Left lobe of liver (tissue), 2 donors: ENCODE measurements at places on chromosomes 6 and 20.

DNA sequence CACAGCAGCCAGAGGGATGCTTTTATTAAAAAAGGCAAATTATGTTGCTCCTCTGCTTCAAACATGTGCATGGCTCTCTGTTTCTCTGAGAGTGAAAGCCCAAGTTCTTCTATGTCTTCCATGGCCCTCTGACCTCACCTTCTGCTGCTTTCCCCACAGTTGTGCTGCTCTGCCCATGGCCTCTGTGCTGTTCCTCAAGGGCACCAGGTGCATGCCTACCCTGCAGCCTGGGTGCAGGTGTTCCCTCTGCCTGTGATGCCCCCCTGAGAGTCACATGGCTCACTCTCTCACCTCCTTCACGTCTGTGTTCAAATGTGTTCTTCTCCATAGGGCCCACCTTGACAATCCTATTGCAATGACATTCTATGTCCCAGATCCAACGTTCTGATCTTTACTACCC is 477.0 kb upstream of the CHD6 start:
- DNase-seq, result no peak

DNA sequence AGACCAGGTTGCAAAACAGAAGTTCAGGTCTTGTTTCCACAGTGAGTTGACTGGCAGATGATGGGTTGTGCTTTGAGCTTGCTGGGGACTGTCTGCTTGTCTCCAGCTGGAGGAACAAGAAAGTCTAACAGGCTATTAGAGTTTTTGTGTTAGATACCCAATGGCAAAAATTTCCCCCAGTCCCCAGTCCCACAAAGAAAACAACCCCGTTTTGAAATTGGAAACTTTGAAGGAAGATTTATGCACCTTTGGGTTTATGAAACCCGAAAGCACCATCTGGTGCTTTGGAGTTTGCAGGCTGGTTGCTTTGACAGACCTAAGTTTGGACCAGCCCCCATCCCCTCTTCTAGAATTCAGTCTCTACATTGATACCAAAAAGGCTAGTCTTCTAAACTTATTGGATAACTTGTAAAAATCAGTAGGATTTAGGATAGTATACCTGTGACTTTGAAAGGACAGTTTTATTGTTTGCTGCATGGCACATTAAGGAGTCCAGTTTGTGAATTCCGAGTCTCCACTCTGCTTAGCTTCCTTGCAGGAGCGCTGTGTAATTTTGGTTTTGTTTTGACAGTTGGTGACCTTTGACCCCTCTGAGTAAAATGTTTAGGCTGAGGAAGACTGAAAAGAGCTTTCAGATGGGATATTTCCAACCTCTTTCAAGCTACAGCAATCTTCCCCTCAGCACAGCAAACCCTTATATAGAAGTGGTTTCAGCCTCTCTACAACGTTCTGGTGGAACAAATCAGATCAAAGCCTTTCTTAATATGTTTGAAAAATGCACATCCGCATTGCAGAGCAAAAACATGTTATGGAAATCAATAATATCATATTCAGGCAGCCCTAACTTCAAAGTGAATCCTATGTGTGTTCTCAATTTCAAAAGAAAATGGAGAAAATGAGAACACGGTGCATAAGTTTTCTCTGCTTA is 25.5 kb upstream of the PRL start:
- DNase-seq, result no peak

GRCh38 chr20:22629927-22630326 is 45.6 kb upstream of the FOXA2 start:
- no peak for DNase-seq

DNA sequence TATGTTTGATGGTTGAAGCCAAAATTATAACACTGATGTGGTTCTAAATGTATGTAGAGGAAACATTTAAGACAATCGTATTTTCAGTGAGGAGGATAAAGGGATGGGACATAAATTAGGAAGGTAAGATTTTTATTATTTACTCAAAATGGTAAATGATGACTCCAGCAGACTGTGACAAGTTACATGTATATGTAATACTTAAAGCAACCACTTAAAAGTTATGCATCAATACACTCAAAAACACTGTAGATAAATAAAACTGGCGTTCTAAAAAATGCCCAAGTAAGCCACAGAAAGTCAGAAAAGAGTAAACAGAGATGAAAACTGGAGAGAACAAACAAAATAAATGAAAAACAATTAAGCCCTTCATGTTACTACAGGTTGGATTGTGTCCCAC is 18.7 kb downstream of the HLA-DMB start:
- DNase-seq, result no peak

- DNase-seq, result no peak
These were observed 37.9 kb upstream of the RNF217 start for GRCh38 chr6:124924333-124924759.

- no peak for DNase-seq
These were observed 33.2 kb upstream of the TAF8 start for GRCh38 chr6:42017021-42017643.

GRCh38 chr6:156776470-156776839 is 723 bp upstream of the ARID1B start:
- no peak for DNase-seq

DNA sequence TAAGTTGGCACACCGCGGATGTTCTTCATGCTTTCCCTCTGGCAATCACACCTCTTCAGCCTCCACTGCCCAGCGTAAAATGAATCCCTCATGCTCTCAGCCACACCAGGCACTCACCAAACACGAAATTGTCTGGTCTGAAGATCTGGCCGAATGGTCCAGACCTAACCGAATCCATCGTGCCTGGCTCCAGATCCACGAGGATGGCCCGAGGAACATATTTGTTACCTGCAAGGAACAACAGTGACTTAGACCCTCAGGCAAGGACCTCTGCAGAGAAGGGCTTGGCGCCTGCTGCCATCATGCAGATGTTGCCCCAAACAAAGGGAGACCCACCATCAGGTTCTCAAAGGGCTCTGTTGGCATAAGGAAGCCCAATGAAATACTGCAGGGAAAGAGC is 1.4 kb downstream of the TUBB2B start:
- no peak for DNase-seq

DNA sequence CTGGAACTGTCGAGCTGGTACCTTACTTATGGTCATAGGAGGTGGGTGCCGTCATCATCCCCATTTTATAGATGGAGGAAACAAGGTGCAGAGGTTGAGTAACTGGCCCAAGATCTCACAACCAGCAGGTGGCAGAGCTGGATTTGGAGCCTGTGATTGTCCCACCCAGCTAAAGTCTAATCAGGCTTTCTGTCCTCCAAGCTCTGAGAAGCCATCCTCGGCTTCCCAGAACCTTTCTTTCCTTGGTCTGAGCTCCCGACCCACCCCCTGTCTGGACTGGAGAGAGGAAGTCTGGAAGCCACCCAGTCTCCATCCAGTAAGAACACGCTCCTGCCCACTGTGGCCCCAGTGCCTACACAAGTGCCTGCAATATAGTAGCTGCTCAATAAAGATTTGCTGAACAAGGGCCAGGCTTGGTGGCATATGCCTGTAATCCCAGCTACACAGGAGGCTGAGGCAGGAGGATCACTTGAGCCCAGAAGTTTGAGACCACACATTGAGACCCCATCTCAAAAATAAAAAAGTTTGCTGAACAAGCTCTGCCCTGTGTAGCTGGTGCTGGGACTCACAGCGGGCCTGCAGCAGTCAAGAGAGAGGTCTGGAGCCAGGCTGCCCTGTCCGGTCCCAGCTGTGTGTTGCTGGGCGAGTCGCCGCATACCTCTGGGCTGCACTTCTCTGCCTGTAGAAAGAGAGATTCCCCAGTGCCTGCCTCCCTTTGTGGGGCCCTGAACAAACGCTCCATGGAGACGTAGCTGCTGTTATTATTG is 32.5 kb upstream of the DLGAP4 start:
- DNase-seq, result no peak

GRCh38 chr6:146470091-146470770 is 73.4 kb upstream of the RAB32 start:
- DNase-seq, result no peak

DNA sequence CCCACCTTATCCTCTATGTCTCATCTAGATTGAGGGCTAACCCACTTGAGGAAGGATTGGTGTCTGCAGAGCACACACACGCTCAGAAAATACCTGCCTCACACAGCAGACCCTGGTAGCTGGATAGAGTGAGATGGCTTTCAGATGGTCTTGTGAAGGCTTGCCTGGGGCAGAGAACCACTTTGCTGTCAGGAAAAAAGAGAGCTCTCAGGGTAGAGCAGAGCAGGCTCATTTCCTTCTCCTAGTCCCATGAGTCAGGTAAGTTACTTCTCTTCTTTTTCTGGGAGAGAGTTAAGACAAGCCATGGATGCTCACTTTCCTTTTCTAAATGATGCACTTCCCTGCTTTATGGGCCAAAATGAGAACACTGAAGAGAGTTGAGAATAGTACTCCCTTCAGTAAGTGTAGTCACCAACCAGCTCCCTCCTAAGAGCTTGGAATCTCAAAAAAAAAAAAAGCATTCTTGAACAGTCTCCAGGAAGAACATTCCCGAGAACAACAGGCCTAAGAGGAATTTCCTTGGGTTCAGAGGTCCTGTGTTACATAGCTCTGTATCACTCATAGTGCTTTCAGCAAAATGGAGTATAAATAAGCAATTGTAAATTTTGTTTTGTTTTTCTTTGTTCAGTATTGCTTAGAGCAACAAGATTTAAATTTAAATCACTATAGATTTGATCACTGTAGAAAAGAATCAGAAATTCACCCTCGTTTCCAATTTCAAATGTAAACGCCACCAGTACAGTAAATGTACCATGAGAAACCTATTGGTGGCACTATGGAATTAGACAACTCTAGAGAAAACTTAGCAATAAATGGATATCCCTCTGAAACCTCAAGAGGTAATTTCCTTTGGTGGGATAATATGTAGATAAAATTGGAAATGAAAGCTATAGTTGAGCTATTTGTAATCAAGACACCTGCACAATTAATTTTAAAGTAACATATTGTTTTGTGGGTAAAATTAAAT is 530.3 kb downstream of the RFPL4B start:
- no peak for DNase-seq

GRCh38 chr20:45823949-45824835 is 2.9 kb downstream of the TNNC2 start:
- no peak for DNase-seq

GRCh38 chr6:45886776-45887175 is 128.9 kb downstream of the CLIC5 start:
- no peak for DNase-seq

DNA sequence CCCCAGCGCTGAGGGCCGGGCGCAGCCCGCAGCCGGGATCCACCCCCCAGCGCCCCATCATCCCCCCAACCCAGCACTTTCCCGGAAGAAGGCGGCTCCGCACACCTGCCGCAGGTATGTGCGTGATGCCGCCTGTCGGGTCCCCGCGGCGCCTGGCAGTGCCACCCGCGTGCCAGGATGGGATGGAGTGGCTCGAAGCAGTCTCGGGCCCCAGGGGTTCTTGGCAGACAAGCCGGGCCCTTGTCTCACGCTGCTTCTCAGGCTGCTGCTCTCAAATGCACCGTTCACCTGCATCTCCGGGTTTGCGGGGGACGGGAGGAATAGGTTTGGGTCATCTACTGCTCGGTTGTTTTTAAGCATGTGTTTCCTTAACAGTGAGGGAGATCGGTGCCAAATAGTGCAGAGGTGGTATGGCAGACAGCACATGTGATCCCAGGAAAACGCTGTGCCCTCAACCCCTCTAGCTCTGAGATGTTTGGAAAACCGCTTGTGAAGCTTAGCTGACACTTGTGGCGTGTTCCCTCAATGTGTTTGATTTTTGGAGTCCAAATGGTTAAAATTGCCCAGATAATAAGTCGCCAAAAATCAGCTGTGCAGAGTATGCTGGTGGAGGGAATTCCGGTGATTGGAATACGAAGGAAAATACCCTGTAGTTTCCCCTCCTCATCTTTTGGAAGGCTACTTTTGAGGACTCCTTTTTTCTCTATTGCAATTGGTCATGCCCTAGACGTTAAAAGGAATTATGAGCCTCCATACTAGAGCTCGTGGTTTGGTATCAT is 926 bp downstream of the MYLIP start:
- DNase-seq, result peak; percentile 54

DNA sequence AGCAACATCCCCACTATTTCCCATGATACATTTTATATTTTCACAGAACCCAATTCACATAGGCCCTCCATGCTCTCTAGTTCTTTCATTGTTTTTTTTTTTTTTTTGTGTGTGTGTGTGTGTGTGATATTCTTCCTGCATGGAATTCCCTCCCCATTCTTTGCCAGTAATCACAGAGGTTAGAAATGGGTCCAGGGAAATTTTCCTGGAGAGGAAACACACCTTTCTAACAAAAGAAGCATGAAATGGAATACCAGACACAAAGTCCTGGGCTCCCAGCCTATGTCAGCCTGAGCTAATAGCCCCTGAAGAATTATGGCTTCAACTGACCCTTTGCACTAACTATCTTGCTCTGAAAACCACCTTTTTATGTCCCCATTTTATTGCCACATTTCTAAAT is 194.2 kb upstream of the NT5E start:
- DNase-seq, result no peak

DNA sequence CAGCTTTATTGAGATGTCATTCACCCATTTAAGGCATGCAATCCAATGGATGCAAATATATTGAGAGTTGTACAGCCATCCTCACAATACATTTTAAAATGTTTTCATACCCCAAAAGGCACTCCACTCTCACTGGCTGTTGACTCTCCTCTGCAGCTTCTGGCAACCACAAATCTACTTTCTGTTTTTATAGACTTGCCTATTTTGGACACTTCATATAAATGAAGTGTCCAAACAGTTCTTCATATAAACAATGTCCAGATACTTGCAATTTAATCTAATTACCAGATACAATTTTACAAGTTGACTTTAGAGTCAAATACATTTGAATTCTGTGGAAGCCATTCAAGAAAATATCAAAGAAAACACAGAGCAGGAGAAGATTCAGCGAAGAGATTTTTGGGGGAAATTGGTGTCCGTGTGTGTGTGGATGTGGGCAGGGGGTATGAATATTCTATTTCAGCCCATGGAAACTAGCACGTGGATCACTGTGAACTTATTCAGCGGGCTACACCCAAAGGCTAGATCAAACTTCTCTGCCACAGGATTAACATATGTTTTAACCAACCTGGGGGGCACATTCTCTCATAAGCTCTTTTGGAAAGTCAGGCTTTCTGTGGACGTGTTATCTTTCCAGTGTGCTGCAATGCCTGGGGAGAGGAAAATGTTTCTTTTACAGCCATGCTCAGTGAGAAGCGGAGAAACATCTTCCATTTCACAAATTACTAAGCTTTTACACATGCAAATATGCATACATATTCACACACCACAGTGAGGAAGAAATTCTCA is 73.9 kb downstream of the PLG start:
- no peak for DNase-seq

DNA sequence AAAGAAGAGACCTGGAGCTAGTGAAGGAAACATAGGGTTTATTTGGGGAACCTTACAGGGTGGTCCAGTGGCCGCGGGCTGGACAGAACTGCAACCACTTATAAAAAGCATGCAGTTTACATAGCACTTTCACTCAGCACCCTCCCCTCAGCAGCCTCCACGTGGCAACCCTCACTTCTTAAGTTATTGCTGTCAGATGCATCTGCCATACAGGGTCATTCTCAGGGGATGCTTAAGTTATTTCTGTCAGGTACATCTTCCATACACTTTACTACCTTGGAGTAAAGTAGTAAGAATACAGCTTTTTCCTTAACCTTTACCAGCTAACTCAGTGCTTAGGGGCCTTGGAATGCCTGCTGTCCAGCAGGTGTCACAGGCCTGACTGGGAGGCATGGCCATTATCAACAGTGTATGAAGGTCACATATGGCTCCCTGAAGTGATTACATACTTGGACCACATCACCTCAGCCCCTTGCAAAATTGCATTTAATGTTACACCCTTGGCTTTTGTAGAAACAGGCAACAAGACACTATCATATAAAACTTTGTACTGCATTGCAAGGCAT is 2.0 kb upstream of the NOL7 start:
- no peak for DNase-seq
